ENCODE measurements at places on chromosomes 16 and 17.

- no peak for DNase-seq
Measured at GRCh38 chr16:46629331-46630219, 8.4 kb upstream of the SHCBP1 start.

GRCh38 chr17:57666201-57666870, 78.8 kb downstream of the CCDC182 start:
- DNase-seq, result no peak

DNA sequence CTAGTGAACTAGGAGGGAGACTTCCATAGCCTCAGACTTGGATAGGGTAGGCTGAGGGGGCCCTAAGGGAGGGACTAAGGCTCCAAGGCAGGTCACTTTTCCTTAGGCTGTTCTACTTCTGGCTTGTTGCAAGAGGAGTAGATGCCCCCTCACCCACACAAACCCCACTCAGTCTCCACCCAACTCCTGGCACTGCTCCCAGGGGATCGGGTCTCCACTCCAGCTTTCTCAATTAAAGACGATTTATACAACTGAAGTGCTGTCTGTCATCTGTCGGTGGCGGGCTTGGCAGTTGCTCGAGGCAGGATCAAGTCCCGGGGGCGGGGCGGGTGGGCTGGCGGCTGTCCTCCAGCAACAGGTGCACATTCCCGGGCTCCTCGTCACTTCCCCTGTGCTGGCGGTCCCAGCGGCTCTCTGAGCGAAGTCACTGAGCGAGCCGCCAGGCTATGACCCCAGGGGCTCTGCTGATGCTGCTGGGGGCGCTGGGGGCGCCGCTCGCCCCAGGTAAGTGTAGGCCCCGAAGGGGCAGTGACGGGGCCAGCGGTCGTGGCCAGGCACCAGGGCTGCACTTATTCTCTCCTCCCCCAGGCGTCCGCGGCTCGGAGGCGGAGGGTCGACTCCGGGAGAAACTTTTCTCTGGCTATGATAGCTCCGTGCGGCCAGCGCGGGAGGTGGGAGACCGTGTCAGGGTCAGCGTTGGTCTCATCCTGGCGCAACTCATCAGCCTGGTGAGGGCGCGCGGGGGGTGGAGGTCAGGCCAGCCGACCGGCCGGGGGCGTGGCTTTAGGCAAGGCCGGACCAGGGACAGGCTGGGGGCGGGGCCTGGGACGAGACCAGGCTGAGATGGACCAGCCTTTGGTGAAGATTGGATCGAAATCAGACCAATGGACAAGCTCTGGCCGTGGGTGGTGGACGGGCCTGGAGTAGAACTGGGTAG, at the start of gene CHRNB1:
Gene CHRNB1 (plus strand): TSS at position 380 of the 937 bp plus-strand sequence. CDS start 67 bp downstream, at position 447.
- DNase-seq, result peak; percentile 80

DNA sequence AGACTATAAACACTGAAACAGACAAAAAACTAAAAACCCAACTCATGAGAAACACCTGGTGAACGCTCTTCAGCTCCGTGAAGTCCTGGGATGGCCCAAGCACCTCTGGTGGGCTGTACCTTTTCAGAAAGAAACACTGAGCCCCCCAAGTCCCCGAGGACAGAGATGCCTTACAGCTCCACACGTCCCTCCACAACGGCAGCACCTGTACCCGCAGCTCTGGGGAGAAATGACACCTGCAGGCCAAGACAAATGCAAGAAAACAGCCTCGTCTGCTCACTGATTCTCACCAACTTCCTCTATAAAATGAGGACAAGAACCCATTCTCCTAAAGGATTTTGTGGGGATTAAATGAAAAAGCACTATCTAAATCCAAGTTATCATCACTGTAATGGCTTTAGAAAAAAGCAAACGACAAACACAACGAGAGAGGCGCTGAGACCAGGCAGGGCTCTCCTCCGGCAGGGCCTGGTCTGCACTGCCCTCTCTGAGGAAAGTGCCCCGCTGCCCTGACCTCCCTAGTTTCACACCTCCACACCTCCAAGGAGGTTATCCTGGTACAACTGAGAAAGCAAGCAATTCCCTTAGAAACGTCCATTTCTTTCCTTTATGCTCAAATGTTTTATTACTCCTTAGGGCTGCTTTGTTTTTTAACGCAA, 114.9 kb downstream of the ZNF778 start:
- no peak for DNase-seq

GRCh38 chr17:51142597-51142996, 10.8 kb upstream of the NME1 start:
- DNase-seq, result no peak

DNA sequence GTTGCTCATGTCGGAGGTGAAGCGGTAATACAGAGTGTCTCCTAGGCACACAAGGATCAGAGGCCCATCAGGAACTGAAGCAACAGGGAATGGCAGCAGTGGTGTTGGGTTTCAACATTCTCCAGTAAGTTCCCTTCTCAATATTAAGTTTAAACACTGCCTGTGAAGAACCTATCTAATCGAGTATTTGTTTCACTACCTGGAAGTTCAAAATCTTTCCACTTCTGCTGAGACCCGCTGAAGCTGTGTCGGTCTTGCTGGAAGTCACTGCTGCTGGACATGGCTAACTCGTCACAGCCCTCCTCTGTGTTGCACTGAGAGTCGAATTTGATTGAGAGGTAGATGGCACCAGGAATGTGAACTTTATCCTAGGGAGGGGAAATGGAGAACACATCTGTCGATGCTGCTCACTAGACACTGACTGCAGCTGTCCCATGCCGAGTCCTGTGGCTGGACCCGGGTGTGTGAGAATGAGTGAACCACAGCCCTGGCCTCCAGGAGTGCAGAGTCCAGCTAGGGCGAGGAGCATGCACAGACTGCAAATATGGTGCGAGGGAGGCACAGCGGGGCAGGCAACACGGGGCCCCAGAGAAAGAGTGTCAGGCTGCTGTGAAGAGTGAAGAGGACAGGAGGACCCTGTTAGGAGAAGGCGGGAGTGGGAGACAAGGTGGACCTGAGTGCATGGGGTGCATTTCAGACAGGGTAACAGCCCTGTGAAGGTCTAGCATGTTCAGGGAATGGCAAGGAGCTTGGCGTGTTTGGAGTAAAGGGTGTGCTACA, 50.1 kb upstream of the ATP2A3 start:
- no peak for DNase-seq

- no peak for DNase-seq
Measured at GRCh38 chr16:51030516-51030915, 120.6 kb downstream of the SALL1 start.

DNA sequence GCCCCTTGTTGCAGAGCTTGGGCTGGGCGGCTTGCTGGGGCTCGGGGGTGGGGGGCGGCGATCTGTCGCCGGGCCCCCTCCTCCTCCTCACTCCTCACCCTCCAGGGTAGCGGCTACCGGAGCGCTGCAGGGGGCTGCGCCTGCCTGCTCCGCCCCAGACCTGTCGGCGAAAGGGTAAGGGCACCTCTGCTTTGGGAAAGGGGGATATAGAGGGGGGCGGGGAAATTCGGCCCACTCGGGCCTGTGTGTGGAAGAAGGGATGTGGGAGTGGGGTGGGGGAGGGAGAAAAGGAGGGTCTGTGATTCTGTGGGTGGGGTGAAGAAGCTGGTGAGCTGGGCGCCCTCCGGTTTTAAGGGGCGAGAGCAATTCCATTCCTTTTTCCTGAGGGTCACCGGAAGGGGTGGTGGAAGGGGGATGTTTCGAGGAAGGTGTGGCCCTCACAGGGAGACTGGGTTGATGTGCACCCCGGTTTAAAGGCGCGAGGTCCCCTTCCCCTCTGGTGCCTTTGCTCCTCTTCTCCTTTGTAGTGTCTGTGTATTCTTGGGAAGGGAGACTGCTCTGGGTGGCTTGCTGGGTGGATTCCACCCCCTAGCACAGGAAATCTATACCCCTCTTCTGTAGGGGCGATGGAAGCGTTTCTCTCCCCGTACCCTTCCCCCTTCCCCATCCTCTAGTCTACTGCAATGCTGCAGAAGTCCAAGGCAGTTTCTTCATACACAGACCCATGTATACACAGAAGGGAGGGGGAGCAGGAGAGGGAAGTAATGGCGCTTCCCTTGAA, 878 bp downstream of the TAOK1 start:
- DNase-seq, result peak; percentile 23

DNA sequence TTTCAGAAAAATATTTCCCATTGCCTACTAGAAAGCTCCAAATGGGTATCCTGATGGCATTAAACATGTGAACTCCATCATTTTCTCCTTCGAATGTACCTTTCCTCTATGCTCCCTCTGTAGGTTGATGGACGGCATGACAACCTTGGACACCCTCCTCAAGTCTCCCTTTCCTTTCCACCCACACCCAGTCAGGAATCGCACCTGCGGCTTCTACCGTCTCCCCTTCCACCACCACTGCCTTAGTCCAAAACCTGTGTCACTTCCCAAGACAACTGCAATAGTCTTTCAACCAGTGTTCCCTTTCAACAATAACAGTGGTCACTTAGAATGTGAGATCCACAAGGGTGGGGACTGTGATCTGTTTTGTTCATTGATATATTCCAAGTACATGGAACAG, 233.1 kb upstream of the AXIN2 start:
- no peak for DNase-seq

DNA sequence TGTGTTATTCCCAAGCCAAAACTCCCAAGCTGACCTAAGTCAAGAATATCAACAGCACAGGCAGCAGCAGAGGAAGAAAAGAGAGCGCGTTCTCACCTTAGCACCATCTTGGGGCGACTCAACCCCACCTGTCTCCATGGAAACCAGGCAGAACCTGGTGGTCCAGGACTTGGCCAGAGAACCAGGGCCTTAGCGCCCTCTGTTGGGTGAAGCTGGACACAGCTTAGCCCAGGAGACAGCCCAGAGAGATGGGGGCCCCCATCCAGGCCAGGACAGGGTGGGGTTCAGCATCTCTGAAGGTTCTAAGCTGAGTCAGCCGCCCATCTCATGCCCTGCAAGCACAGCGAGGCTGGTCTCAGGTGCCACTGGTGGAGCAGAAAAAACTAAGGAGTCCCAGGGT, 60.1 kb upstream of the TMEM132E start:
- DNase-seq, result no peak

DNA sequence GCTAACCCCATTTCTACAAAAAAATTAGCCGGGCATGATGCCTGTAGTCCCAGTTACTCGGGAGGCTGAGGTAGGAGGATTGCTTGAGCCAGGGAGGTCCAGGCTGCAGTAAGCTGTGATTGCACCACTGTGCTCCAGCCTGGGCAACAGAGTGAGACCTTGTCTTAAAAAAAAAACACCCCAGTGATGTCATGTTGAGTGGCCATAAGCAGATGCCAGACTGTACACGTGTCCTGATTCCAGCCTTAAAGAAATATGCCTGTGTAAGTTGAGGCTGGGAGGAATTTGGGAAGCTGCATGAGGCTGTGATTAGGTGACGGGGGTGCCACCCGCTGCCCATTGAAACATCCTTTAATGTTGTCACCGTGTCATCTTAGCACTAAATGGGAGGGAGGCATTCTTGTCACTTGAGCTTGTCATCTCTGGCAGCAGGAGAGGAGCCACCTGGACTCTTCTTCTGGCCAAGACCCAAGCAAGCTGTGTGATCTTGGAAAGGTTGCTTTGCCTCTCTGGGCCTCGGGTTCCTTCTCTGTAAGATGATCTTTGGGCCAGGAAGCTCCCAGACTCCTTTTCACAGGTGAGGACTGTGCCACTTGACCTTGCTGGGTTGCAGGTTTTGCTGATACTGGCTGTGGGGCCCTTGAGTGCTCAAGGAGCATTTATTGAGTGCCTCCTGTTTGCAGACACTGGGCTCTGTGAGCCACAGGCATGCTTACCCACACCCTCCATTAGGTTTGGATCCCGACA, 98.3 kb upstream of the CIBAR2 start:
- no peak for DNase-seq

DNA sequence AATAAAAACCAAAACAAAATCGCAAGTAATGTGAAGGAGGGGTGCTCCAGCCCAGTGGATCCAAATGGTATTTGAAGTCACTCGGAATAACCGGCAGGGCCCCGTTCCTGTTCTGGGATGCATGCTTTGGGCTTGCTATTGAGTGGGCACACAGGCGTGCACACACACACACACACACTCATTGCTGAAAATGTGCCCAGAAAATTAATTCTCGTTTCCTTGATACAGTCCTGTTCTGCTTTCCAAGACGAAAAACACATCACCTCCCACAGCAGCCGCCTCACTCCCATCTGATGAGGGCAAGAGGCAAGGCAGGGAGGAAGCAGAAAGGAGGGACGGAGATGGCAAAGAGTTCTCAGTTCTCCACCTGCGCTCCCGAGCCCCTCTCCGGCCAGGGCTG, 62.2 kb upstream of the SDK2 start:
- no peak for DNase-seq

DNA sequence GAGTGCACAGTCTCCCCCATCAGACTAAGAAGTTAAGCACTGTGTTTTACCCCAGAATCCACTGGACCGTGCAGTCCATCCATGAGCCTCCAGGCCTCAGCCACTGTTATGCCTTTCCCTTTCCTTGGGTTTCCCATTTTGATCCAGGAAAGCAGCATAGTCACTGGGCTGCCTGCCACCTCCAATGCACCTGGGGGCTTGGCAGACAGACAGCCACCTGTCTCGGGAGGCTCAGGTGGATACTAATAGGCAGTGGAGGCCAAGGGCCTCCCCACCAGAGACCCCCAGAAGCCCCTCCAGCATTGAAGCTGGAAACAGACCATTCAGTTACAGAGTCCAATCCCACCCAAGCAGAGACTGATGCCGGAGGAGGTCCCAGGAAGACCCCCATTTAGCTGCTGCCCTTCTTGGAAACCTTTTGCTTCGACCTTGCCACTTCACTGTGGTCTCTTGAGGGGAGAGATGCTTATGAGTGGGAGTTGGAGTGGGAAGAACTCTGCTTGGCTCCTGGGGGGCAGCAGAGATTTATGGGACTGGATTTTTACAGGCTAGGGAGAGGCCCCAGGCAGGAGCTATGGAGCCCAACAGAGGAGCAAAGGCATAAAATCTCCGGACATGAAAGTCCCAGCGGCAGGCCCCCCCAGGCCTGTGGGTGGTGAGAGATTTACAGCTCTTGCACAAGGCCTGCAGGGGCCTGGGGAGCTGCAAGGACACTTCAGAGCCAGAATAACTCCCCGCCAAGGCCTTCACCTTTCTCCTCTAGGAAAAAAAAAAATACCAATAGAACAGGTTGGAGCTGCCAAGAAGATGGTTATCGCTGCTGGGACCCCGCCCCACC, 12.2 kb upstream of the SP2 start:
- DNase-seq, result no peak

DNA sequence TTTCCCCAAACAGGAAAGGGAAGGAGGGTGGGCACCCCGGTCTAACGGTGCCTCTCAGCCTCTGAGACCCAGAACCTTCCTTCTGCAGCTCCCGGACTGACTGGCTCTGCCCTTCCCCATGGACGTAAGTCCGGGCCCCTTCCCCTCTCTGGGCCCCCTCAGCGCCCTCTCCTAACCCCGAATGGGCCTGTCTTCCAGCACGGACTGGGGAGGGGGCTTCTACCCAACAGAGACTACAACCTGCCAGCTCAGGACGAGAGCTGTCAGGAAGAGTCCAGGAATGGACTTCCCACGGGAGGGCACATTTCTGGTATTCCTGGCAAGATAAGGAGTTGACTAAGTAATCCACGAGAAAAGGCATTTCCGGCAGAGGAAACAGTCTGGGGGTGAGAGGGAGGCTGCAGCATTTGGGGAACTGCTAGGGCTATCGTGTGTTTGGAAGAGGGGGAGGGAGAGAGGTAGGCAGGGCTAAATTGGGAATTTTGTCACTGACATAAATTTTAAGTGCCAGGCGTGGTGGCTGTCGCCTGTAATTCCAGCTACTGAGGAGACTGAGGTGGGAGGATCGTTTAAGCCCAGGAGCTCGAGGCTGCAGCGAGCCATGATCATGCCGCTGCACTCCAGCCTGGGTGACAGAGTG, 12.1 kb upstream of the ALDOA start:
- DNase-seq, result no peak

GRCh38 chr17:82889496-82890338, 49.9 kb upstream of the ZNF750 start:
- no peak for DNase-seq

- no peak for DNase-seq
Measured at GRCh38 chr17:63993368-63993985, 4.7 kb upstream of the PRR29 start.

GRCh38 chr17:71741836-71742235, 379.0 kb upstream of the SOX9 start:
- no peak for DNase-seq

Data from hippocampal formation (tissue), 2 donors.